ENCODE measurements at places on chromosomes 1 and 21.

DNA sequence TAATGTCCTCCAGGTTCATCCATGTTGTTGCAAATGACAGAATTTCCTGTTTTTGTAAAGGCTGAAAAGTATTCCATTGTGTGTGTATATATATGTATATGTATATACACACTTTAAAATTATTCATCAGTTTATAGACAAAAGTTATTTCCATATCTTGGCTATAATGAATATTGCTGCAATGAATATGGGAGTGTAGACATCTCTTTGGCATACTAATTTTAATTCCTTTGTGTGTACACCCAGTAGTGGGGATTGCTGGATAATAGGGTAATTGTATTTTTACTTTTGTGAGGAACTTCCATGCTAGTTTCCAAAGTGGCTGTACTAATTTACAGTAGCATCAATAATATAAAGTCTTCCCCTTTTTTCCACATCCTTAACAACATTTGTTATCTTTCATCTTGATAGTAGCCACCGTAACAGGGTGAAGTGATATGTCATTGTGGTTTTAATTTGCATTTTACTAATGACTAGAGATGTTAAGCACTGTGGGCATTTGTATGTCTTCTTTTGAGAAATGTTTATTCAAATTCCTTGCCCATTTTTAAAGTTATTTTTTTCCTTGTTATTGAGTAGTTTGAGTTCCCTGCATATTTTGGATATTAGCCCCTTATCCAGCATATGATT is 243.0 kb downstream of the PDE4B start:
- DNase-seq: no peak

GRCh38 chr21:34147792-34148418 is 74.5 kb downstream of the MRPS6 start:
- DNase-seq: no peak

GRCh38 chr1:59532102-59532501 is 235.2 kb downstream of the FGGY start:
- DNase-seq: no peak

DNA sequence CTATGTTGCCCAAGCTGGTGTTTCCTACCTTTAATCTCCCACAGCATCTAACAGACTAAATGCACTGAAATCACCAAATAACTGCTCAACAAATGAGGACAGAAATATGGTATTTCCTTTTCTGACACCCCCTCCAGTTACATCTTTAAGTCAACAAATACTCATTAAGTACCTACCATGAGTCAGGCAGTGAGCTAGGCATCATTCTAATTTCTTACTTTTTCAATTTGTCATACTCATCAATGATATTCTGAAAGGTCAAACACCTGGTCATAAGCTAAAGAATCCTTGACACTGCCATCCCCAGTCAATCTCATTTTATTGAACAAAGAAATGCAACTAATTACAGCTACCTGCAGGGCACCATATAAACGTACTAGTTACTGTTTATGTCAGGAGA is 36.6 kb downstream of the LUZP1 start:
- no peak for DNase-seq

DNA sequence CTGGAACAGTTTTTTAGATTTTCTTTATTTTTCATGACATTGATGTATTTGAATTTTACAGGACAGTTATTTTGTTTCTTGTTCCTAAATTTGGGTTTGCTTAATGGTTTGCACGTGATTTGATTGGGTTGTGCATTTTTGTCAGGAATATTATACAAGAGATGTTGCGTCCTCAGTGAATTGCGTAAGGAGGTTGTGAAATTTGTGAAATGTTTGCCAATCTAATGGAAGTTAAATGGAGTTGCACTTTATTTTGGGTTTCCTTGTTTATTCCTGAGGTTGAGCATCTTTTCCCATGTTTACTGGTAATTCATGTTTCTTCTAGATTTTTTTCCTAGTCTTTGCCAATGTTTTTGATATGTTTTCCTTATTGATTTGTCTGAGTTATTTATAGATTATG is 19.9 kb downstream of the ZNF648 start:
- no peak for DNase-seq

DNA sequence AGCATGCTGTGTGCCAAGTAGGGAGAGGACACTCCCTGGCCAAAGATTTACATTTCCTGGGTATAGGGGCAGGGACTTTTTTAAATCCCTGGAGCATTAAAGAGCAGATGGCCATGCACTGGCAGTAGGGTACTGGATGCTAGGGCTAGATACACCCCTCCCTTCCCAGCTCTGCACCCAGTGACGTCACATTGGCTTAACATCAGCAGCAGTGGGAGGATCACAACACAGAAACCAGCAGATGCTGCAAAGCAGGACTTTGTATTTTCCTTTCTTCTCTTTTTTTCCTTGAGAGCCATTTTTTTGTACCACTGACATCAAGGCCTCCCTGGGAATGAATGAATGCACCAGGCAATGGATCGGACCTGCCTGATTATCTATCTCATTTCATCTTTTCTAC is 243.0 kb downstream of the KAZN start:
- DNase-seq: no peak

- DNase-seq: no peak
Measured at GRCh38 chr1:184028854-184029623, 8.5 kb downstream of the COLGALT2 start.

DNA sequence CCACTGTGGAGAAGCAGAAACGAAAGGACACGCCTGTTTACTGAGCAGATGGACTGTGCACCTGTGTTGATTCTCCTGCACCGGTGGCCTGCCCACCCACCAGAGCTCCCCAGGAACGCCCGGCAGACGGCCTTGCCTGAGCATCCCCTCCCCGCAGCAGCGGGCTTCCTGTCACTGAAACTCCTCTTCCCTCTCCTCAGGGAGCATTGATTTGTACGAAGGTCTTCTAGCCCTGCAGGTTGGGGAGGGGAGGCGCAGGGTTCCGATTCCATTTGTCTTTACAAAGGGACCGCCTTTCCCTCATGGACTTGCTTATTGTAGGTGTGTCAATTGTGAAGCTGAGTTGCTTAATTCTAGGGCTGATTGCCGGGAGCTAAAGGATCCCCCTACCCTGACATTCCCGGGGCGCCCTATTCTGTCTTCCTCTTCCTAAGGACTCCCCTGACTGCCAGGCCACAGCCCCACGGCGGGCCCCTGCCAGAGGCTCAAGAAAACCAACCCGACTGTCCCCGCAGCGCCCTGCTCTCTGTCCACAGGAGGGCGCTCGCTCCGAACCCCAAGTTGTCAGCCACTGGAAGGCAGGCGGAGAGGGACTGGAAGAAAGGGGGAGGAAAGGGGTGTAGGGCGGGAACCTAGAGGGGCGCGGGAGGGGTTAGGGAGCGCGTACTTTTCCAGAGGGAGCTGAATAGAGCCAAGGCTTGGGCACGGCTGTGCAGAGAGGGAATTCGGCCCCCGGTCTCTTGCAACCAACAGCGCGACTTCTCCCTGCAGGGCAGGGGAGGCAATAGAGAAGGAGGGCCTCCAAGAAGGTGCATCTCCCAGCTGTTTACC is 2.8 kb downstream of the S100A6 start:
- DNase-seq: peak; percentile 88

GRCh38 chr1:231936983-231937775 is 310.6 kb downstream of the DISC1 start:
- DNase-seq: no peak

- no peak for DNase-seq
Measured at GRCh38 chr1:204705888-204706837, 20.6 kb upstream of the LRRN2 start.

DNA sequence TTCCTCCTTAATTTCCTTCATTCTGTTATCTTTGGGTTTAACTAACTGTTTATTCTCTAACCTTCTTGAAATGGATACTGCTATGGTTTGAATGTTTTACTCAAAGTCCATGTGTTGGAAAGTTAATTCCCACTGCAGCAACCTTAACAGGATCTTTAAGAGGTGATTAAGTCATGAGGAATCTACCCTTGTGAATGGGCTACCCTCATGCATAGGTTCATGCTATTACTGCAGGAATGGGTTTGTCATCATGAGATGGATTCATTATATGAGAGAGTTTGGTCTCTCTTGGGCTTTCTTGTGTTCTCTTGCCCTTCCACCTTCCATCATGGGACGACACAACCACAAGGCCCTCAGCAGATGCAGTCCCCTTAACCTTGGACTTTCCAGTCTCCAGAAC is 516.9 kb downstream of the ADGRL2 start:
- DNase-seq: no peak

- DNase-seq: no peak
Measured at GRCh38 chr1:41408691-41409090, 47.5 kb downstream of the FOXO6 start.

DNA sequence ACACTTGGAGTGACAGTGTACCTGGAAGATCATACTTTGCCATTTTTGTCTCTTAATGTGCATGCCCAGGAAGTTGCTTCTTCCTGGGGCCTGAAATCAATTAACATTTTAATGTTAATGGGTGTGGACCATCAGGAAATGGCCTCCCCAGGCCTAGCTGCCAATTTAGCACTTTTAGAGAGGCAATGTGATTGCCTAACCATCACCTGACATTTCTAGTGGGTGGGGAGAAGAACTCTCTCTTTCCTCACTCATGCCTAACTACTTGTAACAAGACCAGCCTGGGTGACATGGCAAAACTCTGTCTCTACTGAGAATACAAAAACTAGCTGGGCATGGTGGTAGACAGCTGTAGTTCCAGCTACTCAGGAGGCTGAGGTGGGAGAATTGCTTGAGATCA is 549.0 kb upstream of the RGS18 start:
- DNase-seq: no peak

DNA sequence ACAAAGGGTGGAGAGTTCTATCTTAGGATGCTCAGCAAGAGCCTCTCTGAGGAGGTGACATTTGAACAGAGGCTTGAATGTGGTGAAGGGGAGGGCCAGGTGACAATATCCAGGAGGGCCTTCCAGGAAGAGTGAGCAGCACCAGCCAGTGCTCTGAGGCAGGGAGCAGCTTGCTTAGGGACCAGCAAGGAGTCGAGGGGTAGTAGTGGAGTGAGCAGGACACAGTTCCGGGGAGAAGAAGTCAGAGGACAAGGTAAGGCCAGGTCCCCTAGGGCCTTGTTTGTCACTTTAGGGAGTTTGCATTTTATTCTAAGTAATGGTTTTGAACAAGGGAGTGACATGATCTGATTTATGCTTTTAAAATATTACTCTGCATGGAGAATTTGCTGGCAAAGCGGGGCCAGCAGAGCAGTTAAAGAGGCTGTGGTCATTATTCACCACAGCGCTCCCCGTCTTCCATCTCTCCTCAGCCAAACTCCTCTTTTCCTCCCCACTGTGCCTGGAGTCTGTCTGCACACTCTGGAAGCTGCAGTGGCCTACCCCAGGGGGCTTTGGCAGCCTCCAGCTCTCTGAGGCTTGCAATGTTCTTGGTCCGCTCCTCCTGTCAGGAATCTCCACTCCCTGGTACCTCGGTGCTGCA is 17.0 kb upstream of the CSF1 start:
- no peak for DNase-seq

DNA sequence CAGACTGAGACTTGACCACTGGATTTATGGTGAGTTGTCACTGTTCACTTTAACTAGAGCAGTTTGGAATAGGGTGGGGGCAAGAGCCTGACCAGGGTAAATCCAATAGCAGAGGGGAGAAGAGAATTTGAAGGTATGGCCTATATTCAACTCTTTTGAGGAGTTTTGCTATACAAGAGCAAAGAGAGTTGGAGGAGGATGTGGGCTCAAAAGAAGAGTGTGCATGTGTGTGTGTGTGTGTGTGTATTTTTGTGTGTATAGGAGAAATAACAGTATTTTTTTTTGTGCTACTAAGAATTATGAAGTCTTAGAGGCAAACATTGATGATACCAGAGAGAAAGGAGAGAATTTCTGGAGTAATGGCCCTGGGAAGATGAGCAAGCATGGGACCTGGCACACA is 164.8 kb upstream of the JUN start:
- no peak for DNase-seq

Measured in activated CD8-positive, alpha-beta memory T cell treated with anti-CD3 and anti-CD28 coated beads for 24 hours (primary cell).